GM03348 (cell line): ENCODE measurements at places on chromosomes 7 and 10.

GRCh38 chr7:959271-959670 lies 4.8 kb upstream of the ADAP1 start:
- no peak for DNase-seq

DNA sequence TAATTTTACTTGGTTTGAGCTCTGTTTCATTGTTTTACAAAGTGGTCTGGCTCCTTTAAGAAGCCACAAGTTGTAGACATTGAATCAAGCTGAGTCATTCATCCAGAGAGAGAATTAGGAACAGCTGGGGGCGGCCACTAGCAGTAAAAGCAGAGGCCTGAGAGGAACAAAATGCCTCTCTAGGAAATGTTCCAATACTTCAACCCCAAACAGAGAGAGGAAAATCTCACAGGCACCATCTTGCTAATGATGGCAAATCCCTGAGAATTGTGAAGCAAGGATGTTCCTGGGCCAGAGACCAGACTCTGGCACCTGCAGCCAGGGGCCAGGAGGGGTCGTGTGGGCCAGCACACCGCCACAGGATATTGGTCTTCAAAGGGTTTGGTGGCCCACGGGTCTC lies 26.5 kb upstream of the TRIL start:
- DNase-seq = peak; percentile 86

GRCh38 chr7:46853451-46853850 lies 728.5 kb downstream of the TNS3 start:
- peak; percentile 24 for DNase-seq

DNA sequence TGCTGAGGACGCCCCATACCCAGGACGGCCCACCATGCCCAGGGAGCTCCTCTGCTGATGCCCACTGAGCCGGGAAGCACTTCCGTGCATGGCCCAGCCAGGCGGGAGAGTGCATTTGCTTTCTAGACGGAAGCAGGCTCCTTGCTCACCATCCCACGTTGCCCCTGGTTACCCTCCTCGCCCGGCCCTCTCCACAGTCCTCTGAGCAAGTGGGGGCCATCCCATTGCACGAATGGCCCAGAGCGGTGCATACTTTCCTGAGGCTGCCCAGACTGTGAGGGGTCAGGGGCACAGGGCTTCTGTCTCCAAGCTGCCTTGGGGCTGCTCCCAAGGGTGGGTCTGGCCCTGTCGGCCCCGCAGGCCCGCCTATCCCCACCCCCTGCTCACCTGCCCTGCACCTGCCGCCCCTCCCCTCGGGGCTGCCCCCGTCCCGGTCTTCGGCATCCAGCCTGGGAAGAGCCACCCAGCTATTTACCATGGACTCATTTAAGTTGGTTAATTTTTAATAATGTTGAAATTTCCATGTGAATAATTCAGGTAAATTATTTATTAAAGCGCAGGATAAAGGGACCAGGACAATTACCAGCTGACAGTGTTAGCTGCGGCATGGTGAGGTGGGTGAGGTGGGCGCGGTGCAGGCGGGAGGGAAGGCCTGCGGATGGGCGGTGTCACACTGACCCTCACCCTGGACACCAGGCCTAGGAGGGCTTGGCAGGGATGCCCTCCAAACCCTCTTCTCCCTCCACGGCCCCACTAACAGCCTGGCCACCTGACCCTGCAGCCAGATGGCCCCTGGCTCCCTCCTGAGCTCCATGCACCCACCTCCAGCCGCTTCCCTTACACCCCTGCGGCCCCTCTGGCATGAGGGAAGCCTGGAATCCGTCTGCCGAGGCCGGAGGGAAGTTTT lies 104.4 kb downstream of the MICALL2 start:
- no peak for DNase-seq

- no peak for DNase-seq
Measured at GRCh38 chr7:129741743-129742213, 130.3 kb downstream of the NRF1 start.
